Caco-2 (cell line): ENCODE measurements at places on chromosomes 16 and 17. TPM values are rescaled to one million over a fixed set of nuclear protein-coding genes. Genes with fewer than 3 reads are reported as not detected.

The CLEC18C gene
- 0.50 TPM in 1 of 2 replicates, not detected in the other for total RNA-seq

The GUCY2D gene
- total RNA-seq: 0.74 and 1.7 TPM in 2 replicates

The TEPSIN gene
- total RNA-seq: 38.7 and 40.3 TPM in 2 replicates

The SNX20 gene
- total RNA-seq: not detected in 2 replicates

The NPIPA2 gene
- total RNA-seq: 2.2 and 4.1 TPM in 2 replicates

GRCh38 chr17:74778960-74779359 is 2.8 kb upstream of the NAT9 start:
- H3K27me3 ChIP-seq: no peaks in the 10 kb centered on the region
- H3K4me1 ChIP-seq: peaks cover 9% of the 10 kb centered on the region
- H3K4me3 ChIP-seq: no peak overlapping the region
- H3K27ac ChIP-seq: no peak overlapping the region
- H3K36me3 ChIP-seq: no peaks in the 10 kb centered on the region

- no peaks in the 10 kb centered on the region for H3K4me1 ChIP-seq
- no peaks in the 10 kb centered on the region for H3K36me3 ChIP-seq
- DNase-seq: no peak
Observed at GRCh38 chr17:73492125-73492820, 152.0 kb downstream of the SDK2 start.

- no peak for DNase-seq
- H3K27me3 ChIP-seq: no peaks in the 10 kb centered on the region
- H3K27ac ChIP-seq: no peak overlapping the region
- no peaks in the 10 kb centered on the region for H3K36me3 ChIP-seq
- no peaks in the 10 kb centered on the region for H3K4me1 ChIP-seq
- H3K4me3 ChIP-seq: no peak overlapping the region
Observed at GRCh38 chr17:9725575-9725974, 65.8 kb downstream of the DHRS7C start.

DNA sequence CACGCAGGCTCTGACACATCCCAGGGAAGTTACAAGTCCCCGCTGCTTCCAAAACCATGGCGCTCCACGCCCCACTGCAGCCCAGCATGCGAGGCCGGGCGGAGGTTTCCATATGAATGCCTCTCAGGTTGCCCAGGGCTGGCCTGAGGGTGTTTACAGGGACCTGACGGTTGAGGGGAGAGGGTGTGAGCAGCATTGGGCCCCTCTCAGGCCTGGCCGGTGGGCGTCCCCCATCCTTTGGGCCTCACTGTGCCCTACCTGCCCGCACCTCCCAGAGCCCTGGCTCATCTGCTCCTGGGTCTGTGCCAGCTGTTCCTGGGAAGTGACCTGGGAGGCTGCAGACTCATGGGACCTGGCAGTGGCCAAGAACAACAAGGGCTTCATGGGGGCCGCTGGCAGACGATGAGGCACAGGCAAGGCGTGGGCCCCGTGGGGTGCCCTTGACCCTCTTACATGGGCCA is 173.5 kb downstream of the C16orf95 start:
- no peak for DNase-seq
- no peak overlapping the region for H3K4me3 ChIP-seq
- H3K27ac ChIP-seq: no peak overlapping the region

DNA sequence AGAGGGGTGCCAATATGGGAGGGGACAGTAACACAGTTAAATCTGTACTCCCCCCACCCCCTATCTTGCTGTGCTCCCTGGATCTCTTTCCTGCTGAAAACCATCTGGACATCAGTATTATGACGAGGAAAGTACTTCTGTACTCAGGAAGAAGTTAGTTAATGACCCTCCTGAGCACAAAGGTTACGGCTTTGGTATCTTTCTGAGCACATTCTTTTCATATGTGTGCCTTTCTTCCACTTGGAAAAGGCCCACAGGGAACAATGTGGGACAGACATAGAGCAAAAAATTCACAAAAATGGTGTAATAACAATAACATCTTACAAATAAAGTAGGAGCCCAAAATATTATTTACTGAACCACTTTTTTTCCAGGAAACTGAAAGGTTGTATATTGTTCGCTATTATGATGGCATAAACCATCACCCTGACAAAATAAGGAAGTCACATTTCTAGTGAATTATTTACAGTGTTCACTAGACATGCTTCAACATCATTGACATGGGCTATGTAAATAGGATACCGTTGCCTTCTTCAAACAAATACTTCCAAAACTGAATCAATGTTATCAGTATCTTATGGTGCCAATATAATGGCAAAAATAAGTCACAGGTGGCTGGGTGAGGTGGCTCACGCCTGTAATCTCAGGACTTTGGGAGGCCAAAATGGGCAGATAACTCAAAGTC is 5.5 kb downstream of the WIPI1 start:
- H3K27me3 ChIP-seq: no peaks in the 10 kb centered on the region
- peak; percentile 39 for DNase-seq
- no peak overlapping the region for H3K4me3 ChIP-seq
- peaks cover 2% of the 10 kb centered on the region for H3K36me3 ChIP-seq

DNA sequence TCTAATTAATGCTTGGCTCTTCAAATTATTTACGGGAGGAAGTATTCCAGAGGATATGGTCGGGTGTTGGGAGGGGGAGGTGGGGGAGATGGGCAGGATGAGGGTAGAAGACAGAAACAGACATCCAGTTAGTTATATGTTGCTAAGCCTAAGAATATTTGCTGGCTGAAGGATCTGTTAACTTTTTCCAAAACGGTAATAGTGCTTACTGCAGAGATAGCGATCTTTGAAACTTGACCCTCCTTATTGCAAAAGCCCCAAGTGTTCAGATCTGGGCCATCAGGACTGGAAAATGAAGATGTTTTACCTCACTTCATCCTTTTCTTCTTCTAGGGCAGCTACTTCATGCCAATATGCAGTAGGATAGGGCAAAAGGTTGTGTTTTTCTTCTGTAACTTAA is 27.0 kb upstream of the MMD start:
- no peaks in the 10 kb centered on the region for H3K36me3 ChIP-seq
- peaks cover 82% of the 10 kb centered on the region for H3K4me1 ChIP-seq
- H3K27ac ChIP-seq: peak overlapping the region; percentile 59
- no peaks in the 10 kb centered on the region for H3K27me3 ChIP-seq

DNA sequence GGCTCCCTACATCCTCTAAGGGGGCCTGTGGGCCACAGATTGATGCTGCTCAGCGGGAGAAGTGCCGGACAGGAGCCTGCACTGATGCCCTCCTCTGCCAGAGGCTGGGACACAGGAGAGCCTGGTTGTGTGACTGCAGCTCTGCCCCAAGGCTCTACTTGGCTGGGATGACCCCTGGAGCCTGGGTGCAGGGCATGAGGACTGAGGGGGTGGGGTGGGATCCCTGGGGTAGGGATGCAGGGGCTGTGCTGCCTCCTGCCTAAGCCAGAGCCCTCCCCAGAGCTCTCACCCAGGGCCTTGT is 577 bp downstream of the EVPLL start:
- H3K27me3 ChIP-seq: no peaks in the 10 kb centered on the region
- H3K4me1 ChIP-seq: no peaks in the 10 kb centered on the region
- no peak overlapping the region for H3K4me3 ChIP-seq
- H3K36me3 ChIP-seq: no peaks in the 10 kb centered on the region
- DNase-seq: no peak
- H3K27ac ChIP-seq: no peak overlapping the region

DNA sequence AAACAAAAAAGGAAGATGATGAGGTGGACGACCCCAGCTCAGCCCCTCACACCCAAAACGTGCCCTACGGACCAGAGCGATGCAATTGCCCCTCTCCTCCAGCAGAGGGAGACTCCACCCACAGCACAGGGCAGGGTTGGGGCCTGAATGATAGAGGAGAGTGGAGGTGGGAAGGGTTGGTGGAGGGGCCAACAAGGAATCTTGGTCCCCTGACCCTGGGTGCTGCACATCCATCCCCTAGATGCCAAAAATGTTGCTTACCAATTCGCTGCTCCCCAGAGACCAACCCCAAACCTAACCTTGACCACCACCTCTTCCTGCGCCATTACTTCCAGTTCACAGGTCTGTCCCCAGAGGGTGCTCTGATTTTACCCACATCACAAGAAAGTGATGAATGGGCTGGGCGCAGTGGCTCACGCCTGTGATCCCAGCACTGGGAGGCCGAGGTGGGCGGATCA is 12.9 kb downstream of the P2RX5 start:
- H3K27ac ChIP-seq: no peak overlapping the region
- H3K4me3 ChIP-seq: no peak overlapping the region
- no peaks in the 10 kb centered on the region for H3K36me3 ChIP-seq
- H3K27me3 ChIP-seq: no peaks in the 10 kb centered on the region
- no peaks in the 10 kb centered on the region for H3K4me1 ChIP-seq
